ENCODE measurements at places on chromosomes 2 and 18.
A peak's percentile ranks its signal among the peaks of the same experiment; 100 is the strongest.

GRCh38 chr2:221715523-221716247, 143.6 kb upstream of the EPHA4 start:
- DNase-seq, result no peak

GRCh38 chr2:128777196-128778035, 458.7 kb upstream of the HS6ST1 start:
- no peak for DNase-seq

GRCh38 chr2:25009954-25010353, 31.9 kb upstream of the EFR3B start:
- DNase-seq, result peak; percentile 6

GRCh38 chr18:32391126-32391525, 79.6 kb downstream of the GAREM1 start:
- DNase-seq, result no peak

- DNase-seq, result no peak
Measured at GRCh38 chr18:51273437-51273836, 76.0 kb upstream of the MEX3C start.

- DNase-seq, result no peak
Measured at GRCh38 chr2:112841295-112842044, 4.9 kb upstream of the IL1B start.

GRCh38 chr18:50816419-50817166, 3.2 kb downstream of the MRO start:
- DNase-seq, result no peak

- peak; percentile 94 for DNase-seq
Measured at GRCh38 chr2:196586511-196586991, 53.0 kb upstream of the CCDC150 start.

- no peak for DNase-seq
Measured at GRCh38 chr2:69437751-69438154, 518 bp upstream of the NFU1 start.

- DNase-seq, result peak; percentile 79
Measured at GRCh38 chr2:128329607-128330006, 10.9 kb upstream of the HS6ST1 start.

- no peak for DNase-seq
Measured at GRCh38 chr2:217366266-217366895, 506.5 kb upstream of the TNP1 start.

DNA sequence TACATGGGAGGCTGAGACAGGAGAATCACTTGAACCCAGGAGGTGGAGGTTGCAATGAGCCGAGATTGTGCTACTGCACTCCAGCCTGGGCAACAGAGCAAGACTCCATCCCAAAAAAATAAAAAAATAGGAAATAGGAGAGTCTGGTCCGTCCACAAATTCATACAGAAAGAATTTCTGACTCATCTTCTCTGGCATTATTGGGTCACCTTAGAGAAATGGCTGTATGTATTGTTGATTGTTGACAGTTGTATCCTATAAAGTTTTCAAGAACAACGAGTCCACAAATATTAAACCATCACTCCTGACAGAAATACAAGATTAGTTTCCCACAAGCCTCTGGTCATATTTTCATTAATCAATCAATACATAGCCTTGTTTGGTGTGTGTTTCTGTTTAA, 20.4 kb downstream of the RBM43 start:
- peak; percentile 31 for DNase-seq

GRCh38 chr2:188291617-188292347, at the start of gene GULP1:
Gene GULP1, plus strand, starts transcription at chr2:188291874. Its CDS starts 185,829 bp downstream, at chr2:188477703.
- DNase-seq, result peak; percentile 82
